ENCODE measurements at places on chromosomes 1 and 21.

GRCh38 chr1:239633432-239633831 is 247.1 kb downstream of the CHRM3 start:
- H3K27ac ChIP-seq, result no peak overlapping the region
- no peaks in the 10 kb centered on the region for H3K27me3 ChIP-seq
- H3K4me3 ChIP-seq, result no peak overlapping the region
- DNase-seq, result no peak
- H3K36me3 ChIP-seq, result no peaks in the 10 kb centered on the region

DNA sequence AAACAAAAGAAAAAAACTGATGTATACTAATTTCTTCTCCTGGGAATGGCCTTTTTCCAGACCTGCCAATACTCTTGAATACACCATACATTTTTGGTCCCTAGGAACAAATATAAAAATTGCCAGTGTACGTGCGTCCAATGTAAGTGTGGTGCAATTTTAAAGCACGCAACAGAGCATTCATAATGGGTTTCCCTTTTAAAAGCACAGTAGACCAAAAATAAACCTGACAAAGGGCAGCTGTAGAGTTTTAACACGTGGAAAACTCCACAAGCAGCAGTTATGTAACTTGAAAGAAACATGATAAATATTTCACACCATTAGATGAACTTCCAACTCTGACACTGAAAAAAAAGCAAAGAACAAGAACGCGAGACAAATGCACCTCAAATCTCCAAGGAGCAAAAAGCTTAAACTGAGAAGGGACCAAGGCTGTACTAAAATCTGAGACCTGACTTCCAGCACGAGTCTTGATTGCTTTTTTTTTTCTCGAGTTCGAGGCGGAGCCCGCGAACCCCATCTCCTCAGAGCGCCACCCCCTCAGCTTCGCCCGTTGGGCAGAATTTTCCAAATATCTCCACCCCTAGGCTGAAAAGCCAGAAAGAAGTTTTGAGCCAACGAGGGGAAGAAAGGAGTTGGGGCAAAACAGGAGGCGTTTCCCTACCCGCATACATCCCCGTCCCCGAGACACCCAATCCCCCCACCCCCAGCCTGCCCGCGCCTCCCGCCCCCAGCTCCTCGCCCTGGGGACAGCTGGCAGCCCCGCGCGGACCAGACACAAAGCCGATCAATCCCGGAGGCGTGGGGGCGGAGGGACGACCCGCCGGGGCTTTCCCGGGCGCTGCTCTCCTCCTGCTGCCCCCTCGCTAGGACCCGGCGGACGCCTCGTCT is at the start of gene JAM2:
TSS of gene JAM2 (plus strand) at position 599 of the 891 bp plus-strand sequence. CDS start 564 bp downstream, outside the sequence.
- peak within 1 kb of the TSS; percentile 62 for H3K27ac ChIP-seq
- H3K4me1 ChIP-seq, result peaks cover 10% of the 10 kb centered on the region
- peak within 1 kb of the TSS; percentile 45 for H3K4me3 ChIP-seq
- peaks cover 38% of the 10 kb centered on the region for H3K27me3 ChIP-seq

DNA sequence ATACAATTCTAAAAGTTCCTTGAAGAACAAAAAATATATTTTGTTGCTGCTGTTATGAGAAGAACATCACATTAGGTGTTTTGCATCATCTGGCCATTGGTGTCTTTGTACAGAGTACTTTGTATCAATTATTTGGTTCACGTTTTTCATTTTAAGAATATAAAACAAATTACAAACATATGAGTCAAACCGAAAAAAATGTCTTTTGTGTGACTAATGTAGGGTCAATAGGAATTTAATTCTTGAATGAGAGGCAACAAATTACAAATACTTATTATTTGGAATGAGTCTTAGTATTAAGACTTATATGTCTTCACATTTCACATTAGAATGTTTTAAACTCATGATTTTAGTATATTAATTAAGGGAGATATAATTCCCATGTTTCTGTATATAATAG is 54.8 kb downstream of the NR5A2 start:
- H3K36me3 ChIP-seq, result no peaks in the 10 kb centered on the region
- H3K27me3 ChIP-seq, result peaks cover 2% of the 10 kb centered on the region
- H3K4me1 ChIP-seq, result no peaks in the 10 kb centered on the region
- no peak overlapping the region for H3K27ac ChIP-seq
- H3K4me3 ChIP-seq, result no peak overlapping the region
- no peak for DNase-seq

DNA sequence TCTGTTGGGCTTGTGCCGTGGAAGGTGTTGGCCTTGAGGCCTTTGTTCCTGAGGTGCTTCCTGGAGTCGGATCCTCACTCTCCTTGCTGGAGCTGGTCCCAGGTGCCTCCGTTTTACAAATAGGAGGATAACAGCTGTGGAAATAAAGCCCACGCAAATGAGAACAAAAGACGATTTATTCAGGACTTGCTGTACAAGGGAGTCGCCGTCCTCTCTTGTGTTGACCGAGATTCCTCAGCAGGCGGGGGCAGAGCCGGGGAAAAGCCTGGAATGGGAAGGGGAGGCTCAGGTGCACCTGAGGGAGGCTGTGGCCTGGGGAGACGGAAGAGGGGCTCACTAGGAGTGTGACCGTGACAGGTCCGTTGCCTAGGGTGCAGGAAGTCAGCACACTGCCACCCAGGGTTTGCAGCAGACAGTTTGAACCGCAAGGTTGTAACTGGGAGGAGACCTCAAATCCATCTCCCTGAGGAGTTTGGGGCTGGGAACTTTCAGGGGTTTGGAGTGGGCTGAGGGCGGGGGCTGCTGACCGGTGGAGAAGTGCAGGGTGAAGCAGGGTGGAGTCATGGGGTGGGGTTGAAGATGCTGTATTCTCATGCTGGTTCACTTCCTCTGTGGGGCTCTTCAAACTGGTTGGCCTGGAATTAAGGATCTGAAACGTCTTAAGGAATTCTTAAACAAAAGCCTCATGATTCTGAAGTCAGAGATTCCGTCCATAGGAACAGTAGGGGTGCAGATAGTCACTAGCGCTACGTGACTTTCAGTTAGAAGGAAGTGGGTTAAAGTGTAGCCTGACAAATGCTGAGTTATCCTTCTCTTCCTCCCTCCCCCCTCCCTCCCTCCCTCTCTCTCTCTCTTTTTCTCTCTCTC is 2.6 kb upstream of the CSTB start:
- H3K27me3 ChIP-seq, result no peaks in the 10 kb centered on the region
- peak overlapping the region; percentile 53 for H3K27ac ChIP-seq
- DNase-seq, result no peak

DNA sequence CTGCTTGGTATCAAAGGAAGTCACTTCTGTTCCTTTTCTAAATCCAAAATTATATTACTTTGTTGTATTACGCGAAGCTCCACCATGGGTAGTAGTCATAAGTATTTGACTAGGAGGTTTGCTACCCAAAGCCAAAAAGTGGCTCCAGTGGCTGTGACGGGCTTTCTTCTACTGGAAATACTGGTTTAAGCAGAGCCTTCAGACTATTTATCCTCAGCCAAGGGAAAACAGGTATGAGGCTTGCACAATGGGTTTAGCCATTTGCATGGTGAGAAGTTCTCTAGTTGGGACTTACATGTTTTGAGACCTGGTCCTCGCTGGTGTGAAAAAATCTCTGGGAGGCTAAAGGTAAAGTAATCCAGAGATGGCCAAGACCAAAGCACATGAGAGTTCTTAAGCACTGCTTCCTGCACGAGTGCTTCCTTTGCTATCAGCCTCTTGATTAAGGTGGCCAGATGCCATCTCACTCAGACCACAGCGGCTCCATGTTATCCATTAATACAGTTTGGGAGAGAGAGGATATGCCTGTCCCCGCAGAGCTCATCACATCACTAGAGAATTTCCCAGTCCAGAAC is 121.2 kb downstream of the PIK3R3 start:
- no peak overlapping the region for H3K4me3 ChIP-seq
- no peak overlapping the region for H3K27ac ChIP-seq
- no peak for DNase-seq
- no peaks in the 10 kb centered on the region for H3K27me3 ChIP-seq

DNA sequence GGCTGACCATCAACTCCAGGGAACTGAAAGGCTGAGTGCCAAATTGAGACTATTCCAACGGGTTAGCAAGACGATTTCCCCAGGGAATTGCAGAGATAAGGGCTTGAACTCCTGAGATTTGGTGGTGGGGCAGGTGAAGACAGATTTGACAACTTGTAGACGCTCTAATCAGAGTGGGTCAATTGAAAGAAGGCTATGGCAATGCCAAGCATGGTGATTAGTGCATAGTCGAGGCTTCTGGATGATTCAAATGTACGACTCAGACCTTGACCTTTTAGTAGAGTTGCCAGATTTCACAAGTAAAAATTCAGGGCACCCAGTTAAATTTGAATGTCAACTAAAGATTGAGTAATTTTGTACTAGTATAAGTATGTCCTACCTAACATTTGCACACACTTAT is 302.1 kb upstream of the SPAG17 start:
- no peaks in the 10 kb centered on the region for H3K36me3 ChIP-seq
- no peak overlapping the region for H3K4me3 ChIP-seq
- no peak for DNase-seq
- H3K27ac ChIP-seq, result no peak overlapping the region
- no peaks in the 10 kb centered on the region for H3K4me1 ChIP-seq
- H3K27me3 ChIP-seq, result no peaks in the 10 kb centered on the region

DNA sequence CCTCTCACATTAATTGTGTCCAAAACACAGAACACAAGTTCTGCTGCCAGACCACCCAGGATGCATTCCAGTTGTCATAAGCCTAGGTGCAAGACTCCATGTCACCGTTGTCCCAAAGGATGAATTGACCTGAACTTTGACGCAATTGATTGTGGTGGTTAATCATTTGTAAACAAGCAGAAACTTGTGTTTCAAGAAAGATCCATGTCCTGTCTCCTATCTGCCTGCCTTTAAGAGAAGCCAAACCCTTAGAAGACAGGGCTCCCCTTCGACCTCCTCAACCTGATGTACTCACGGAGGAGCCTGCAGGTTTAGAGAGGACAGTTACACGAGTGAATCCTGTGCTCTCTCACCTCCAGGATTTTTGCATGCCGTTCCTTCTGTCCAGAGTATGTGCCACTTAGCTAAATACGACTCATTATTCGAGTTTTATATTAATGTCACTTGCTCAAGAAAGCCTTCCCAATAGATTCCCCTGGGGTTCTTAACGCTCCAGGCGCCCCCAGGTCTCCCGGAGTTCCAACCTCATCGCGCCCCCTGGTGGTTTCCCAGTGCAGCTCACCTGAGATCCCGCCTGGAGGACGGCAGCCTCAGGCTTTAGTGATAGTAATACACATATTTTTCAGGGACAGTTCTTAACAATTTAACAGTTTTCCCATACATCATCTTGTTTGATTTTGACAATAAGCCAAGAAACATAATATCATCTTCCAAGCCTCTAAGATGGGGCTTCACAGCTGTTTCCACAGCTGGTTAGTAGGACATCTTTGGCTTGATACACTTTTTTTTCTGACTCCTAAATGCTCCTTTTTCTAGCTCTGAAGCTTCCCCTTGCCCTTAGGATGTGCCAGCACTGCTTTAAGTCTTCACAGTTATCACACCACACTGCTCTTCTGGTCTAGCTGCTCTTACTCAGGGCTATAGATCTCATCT is 2.4 kb upstream of the C8B start:
- H3K4me1 ChIP-seq, result no peaks in the 10 kb centered on the region
- no peaks in the 10 kb centered on the region for H3K27me3 ChIP-seq
- no peak overlapping the region for H3K27ac ChIP-seq
- DNase-seq, result peak; percentile 58

GRCh38 chr1:54884768-54885167 is 2.2 kb downstream of the DHCR24 start:
- no peak for DNase-seq
- H3K4me3 ChIP-seq, result no peak overlapping the region
- no peaks in the 10 kb centered on the region for H3K27me3 ChIP-seq
- H3K4me1 ChIP-seq, result peaks cover 42% of the 10 kb centered on the region
- no peak overlapping the region for H3K27ac ChIP-seq

DNA sequence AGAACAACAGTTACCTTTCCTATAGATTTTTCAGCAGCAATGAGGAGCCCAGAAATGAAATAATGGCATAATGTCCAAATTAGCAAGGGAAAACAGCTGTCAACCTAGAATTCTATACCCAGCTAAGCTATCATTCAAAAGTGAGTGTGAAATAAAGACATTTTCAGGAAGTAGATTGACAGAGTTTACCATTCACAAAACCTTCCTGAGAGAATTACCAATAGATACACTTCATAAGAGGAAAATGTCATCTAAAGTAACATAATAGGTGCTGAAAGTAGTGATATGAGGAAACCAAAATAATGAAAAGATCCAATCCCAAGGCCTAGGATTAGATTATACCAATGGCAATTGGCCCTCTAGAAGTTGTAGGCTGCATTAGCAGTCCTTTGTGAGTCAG is 34.6 kb downstream of the OBSCN start:
- no peaks in the 10 kb centered on the region for H3K36me3 ChIP-seq
- no peak overlapping the region for H3K4me3 ChIP-seq
- no peaks in the 10 kb centered on the region for H3K4me1 ChIP-seq
- H3K27me3 ChIP-seq, result no peaks in the 10 kb centered on the region
- no peak for DNase-seq

DNA sequence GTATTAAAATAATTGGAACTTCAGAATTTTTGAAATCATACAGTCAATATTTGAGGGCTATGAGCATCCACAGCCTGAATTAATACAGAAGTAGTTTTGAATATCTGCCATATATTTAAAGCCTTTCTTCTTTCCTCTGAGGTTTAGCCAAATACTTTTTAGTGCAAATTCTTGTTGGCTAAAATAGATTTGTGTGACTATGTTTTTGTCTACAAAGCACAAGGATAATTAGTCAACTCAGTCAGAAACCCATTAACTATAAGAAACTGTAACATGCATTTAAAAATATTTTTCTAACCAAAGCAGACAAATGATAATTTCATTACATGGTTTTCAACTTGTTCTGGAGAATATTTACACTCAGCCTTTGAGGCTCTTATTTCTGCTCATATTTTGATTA is 232.1 kb downstream of the TPR start:
- no peak overlapping the region for H3K27ac ChIP-seq
- no peak for DNase-seq
- no peaks in the 10 kb centered on the region for H3K36me3 ChIP-seq
- H3K4me1 ChIP-seq, result no peaks in the 10 kb centered on the region

DNA sequence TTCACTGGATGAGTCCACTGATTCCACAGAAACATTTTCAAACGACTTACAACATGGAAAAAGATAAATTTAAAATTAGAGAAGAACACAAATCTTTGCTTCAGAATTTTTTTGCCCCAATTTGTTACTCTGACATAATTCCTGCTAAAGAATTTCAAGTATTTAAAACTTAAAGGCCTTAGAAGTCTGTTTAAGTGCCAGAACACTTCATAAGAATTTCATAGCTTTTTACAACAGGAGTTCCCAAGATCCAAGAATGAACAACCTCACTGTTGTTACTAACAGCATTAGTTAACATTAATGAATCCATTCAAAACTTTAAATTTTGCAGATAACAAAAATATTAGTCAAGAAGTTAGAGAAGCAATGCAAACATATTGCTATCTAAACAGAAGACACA is 31.7 kb downstream of the ARHGAP29 start:
- H3K27me3 ChIP-seq, result no peaks in the 10 kb centered on the region
- H3K27ac ChIP-seq, result peak overlapping the region; percentile 5
- H3K36me3 ChIP-seq, result no peaks in the 10 kb centered on the region
- no peak for DNase-seq
- H3K4me1 ChIP-seq, result no peaks in the 10 kb centered on the region
- H3K4me3 ChIP-seq, result no peak overlapping the region
